ENCODE measurements at places on chromosomes 5 and 9. TPM values are rescaled to one million over a fixed set of nuclear protein-coding genes. Genes with fewer than 3 reads are reported as not detected.

The PCDHB10 gene
- total RNA-seq, result 3.4 TPM

The INVS gene
- 18.6 TPM for total RNA-seq

The CCNI2 gene
- total RNA-seq, result 1.6 TPM

The PCDHA9 gene
- total RNA-seq, result under 0.01 TPM

The IFNK gene
- total RNA-seq, result not detected

The FOXD4L6 gene
- total RNA-seq, result not detected

The HRH2 gene
- 1.1 TPM for total RNA-seq

The CCL27 gene
- total RNA-seq, result not detected

The OLFML2A gene
- total RNA-seq, result 16.4 TPM
